ENCODE measurements at places on chromosomes 1 and 21.

DNA sequence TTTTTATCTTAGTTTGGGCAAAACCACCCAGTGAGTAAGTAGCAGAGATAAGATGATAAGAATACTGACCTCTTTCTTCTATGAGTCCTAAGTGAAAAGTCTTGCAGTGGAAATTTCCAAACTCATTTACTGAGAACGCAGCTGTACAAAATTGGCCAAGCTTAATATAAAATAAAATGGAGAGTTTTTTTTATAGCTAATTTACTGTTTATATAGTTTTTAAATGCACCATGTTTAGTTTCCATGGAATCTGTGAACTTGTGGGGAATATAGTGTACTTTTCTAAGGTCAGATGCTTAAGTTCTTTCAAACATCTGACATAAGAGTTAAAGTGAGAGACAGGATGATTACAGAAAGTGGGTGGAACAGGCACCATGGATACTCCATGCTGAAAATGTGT, 833.5 kb downstream of the ADGRL2 start:
- no peak for DNase-seq

DNA sequence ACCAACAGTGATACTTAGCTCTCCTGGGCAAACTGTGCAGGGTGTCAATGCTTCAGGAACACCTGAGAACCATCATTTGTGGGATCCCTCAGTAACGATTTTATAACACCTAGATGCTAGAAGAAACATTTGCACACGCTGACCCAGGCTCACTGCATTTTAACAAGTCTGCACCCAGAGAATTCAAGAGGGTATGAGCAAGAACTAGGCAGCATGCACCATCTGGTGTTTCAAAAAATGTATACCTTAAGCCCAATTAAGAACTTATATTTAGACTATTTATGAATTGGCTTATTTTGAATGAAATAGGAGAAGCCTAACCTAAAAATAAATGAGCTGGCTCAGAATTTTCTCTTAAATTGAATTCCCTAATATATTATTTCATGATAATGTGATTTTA, 400.5 kb downstream of the GPATCH2 start:
- no peak for DNase-seq

GRCh38 chr1:62210960-62211359, 16.3 kb downstream of the L1TD1 start:
- DNase-seq = no peak

DNA sequence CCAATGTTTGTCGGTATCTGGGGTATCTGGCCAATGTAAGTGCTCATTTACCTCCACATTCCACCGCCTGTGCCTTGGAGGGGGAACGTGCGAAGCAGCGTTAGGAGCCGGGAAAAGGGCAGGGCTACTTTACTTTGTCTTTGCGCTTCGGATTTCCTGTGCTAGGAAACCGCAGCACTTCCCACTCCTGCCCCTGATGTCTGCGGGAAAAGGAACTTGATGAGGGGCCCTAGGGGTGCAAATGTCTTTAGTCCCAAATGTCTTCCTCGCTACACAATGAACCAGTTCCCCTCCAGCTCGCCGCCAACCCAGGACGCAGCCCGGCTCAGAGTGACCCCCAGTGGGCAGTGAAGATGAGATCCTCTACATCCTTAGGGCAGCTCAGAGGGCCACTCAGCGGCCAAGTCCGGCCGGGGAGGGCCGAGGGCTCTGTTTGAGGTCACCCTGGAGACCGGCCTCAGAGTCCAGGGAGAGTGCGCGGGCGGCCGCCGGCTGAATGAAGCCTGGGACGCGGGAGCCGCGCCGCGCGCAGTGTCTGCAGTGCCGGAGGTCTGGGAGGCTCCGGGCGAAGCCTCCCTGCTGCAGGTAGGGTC, at the start of gene DYNLT5:
Gene DYNLT5 (plus strand): TSS at position 460 of the 593 bp plus-strand sequence. CDS start 2,200 bp downstream, outside the sequence.
- no peak for DNase-seq

DNA sequence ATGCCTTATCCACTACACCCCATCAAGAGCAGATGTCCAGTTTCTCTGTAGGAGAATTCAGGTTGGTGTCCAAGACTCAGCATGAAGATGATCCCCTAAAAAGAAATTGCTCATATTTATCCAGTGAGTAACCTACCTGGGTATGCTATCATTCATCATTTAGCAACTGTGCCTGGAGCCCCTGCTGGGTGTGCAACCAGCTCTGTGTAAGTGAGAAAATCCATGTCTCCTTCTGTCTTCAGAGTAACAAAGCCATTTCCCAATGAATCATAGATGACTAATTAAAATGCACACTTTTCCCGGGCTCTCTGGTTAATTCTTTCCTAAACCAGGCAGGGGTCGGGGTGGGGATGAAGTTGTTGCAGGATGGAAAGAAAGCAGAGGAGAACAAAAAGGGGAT, 35.8 kb downstream of the OLFML3 start:
- DNase-seq = peak; percentile 86

DNA sequence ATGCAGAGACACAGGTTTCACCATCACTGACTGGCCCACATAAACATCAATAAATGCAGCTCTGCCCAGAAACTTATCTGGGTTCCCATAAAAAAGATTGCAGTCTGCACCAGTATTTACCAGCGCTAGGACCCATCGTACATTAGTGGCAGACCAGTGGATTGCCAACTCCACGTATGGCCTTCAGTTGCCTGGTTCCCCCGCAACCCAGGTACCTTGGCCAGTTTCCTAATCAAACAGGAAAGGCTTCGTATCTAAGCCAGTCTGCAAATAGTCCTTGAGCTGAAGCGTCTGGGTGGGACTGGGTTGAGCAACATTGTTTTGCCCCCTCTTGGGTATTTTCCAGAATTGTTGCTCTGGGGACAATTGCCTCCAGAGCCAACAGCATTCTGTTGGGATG, 1639.3 kb downstream of the MRPL39 start:
- DNase-seq = no peak

DNA sequence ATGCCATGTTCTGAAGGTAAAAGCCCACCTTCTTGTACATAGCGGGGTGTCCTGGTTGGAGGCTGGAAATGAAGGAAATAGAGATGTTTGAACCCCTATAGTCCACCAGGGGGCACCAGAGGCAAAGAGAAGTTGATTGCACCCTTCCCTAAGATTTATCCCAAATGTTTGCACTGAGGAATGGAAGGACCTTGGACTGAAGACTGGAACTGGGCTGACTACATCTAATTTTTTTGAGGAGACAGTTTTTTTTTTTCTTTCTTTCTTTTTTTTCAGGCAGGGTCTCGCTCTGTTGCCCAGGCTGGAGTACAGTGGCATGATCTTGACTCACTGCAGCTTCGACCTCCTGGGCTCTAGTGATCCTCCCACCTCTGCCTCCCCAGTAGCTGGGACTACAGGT, 55.3 kb upstream of the EIF4G3 start:
- peak; percentile 51 for DNase-seq

DNA sequence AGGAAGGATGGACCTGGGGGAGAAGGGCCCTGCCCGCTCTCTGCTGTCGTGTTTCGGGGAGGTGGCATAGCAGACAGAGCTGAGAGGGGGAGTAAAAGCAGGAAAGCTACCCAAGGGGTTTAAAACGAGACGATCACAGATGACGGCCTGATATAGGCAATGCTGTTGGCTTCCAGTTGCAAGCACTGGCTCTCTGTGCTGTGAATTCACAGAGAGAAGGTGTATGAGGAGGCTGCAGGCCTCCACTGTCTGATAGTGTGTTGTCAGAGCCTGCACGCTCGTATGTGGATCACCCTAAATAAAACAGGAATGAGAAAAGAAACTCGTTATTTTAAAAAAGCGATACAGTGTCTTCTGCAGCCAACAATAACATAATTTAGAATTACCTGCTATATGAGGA, 57.4 kb downstream of the LGR6 start:
- DNase-seq = no peak

DNA sequence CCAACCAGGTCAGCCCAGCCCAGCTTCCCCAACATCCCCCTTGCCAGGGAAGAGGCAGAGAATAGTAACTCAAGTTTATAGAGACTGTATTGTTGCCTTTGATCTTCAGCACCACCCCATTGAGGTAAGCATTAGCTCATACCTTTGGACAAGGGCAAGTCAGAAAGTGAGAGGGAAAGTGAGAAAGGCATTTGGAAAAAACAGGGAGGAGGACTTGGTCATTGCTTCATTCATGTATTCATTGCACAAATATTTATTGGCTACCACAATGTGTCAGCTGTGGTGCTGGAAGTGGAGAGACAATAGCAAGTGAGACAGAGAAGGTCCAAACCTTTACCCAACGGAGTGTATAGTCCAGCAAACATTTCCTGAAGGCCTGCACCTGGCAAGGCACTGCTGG, 561.2 kb downstream of the KIF26B start:
- peak; percentile 82 for DNase-seq

DNA sequence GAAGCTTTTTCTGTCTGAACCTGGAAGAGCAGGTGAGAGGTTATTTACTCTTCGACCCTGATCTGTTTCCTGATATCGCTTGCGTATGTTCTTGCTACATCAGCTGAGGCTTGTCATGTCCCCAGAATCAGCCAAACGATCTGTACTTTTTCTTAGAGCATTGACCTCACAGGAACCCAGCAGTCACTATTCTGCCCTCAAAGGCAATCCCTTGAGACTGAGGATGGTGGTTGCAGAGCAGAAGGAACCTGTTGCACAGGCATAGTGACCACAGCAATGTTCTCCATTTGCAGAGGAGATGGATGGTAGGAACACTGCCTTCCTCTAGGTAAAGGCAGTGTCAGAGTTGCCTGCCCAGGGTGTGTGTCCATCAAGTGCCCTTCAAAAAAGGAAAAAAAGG, 11.3 kb upstream of the LACTBL1 start:
- no peak for DNase-seq

DNA sequence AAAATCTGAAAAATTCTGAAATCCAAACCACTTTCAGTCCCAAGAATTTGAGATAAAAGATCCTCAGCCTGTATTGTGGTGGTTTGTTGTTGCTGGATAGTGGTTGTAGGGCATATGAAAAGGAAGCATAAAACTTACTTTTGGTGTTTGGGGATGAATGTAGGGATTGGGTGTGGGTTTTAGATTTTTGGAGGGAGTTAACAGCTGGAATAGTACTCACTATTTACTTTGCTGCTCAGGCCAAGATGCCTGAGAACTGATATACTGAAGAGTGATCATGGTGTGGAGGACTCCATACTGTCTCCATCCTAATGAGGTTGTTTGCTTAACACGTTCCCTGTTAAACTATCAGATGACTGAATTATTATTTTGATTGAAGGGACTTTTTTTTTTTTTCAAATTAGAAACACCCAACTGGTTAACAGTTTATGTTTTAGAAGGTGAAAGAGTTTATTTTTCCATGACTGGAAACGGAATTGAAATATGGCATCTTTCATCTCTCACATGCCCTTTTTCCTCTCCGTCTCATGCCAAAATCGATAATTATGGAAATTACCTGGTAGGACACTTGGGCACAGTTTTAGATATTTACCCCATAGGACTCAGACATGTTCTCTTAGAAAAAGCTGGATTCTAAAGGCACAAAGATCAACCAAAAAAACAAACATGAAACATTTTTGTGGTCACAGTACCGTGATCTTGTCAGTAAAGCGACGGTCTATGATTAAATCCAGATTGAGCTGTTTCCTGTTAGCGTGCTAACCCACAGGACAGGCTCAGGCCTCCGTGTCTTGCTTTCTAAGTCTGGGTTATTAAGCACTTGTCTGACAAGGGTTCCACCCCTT, 37.3 kb downstream of the RGL1 start:
- peak; percentile 57 for DNase-seq

- DNase-seq = no peak
These were observed 5.9 kb downstream of the KRTAP10-1 start for GRCh38 chr21:44533891-44534627.

DNA sequence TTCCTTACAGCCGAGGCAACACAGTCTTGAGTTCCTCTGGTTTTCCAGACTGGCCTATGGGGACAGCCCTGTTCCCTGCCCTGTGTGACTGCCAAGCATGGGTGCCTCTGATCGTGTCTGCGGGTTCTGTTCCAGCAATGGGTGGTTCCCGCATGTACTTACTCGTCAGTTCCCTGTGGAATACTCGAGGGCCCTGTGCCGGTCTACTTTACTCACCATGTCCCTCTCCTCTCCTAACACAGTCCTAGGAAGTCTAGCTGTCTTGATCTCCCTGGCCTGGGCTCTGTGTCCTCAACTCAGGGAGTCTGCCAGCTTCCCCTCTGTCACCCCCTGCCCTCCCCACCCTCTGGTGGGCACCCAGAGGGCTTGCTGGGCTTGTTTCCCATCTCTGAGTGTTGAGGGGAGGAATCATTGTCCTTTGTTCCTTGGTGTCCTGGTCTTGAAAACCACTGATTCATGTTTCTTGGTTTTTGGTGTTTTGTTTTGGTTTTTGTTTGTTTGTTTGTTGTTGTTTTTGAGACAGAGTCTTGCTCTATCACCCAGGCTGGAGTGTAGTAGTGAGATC, 36.0 kb downstream of the TRAPPC10 start:
- no peak for DNase-seq

GRCh38 chr1:14975119-14975518, 178.4 kb upstream of the TMEM51 start:
- DNase-seq = no peak

GRCh38 chr1:32405672-32406467, 11.6 kb upstream of the BSDC1 start:
- DNase-seq = no peak

DNA sequence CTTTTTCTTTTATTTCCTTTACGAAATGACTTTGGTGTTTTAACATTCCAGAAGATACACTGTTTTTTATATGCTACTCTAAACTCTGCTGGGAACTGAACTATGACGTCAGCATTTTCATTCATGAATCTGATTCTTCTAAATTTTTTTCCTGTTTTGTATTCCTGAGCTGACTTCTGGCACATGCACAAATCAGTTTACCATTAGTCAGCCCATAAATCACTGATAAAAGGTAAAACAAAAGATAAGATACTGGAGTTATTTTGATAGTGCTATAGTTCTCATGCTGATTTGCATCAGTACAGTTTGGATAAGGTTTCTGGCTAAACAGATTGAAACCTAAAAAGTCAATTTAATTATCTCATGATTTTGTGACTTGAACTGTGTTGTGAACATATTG, 10.4 kb downstream of the CAMTA1 start:
- DNase-seq = no peak

GRCh38 chr1:31872658-31873636, 57.1 kb upstream of the SPOCD1 start:
- no peak for DNase-seq

GRCh38 chr1:147336291-147336690, 93.8 kb downstream of the CHD1L start:
- DNase-seq = no peak

DNA sequence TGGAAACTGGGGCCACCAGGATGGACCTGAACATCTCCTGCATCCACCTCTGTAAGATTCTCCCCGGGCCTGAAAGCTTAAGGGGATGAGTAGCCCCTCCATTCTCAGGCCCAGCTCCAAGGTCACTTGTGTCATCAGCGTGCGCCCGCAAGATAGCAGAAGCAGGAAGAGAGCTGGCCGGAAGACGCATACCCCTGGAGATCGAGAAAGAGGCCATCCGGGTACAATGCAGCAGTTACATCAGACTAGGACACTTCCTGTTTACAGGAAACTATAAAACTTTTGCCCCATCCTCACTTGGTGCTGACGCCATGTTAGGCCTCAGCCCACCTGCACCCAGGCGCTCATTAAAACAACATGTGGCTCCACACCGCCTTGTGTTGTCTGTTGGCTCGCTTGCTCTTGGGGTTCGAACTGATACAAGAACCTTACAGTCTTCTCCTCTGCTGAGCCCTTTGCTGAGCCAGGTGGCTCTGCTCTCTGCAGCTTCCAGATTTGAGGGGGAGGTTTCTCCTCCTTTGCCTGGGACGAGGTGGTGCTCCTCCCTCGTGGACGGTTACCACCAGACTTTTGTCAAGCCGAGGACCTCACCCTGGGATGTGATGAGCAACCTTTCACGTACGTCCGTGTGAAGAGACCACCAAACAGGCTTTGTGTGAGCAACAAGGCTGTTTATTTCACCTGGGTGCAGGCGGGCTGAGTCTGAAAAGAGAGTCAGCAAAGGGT, 277.5 kb upstream of the C1orf174 start:
- no peak for DNase-seq
